ENCODE measurements at places on chromosomes 7 and 10. TPM values are rescaled to one million over a fixed set of nuclear protein-coding genes. Genes with fewer than 3 reads are reported as not detected.

The PHTF2 gene
- total RNA-seq = 39.7 TPM

The SORCS1 gene
- 66.1 TPM for total RNA-seq

The PRSS37 gene
- total RNA-seq = not detected

The GDF2 gene
- not detected for total RNA-seq

The CDC123 gene
- total RNA-seq = 55.3 TPM

The GARIN1A gene
- total RNA-seq = 0.49 TPM

The ACSM6 gene
- total RNA-seq = not detected

The C10orf67 gene
- 0.11 TPM for total RNA-seq

The PTPRZ1 gene
- 221 TPM for total RNA-seq

The GPR146 gene
- 9.5 TPM for total RNA-seq

The EVX1 gene
- total RNA-seq = not detected

The NEUROD6 gene
- 0.93 TPM for total RNA-seq

The PLAC9 gene
- 43.8 TPM for total RNA-seq

The ZNF438 gene
- total RNA-seq = 11.3 TPM

The IKZF1 gene
- 4.4 TPM for total RNA-seq

The CALHM3 gene
- not detected for total RNA-seq

The HPS6 gene
- total RNA-seq = 20.0 TPM

The ITIH5 gene
- 49.9 TPM for total RNA-seq

The LAMB4 gene
- 3.7 TPM for total RNA-seq

The HHEX gene
- 2.9 TPM for total RNA-seq

The GIMAP2 gene
- total RNA-seq = 7.6 TPM

The FRAT1 gene
- 9.0 TPM for total RNA-seq

The IKZF5 gene
- 21.4 TPM for total RNA-seq

The LIPF gene
- not detected for total RNA-seq

The GRID1 gene
- total RNA-seq = 10.0 TPM

The CACNB2 gene
- 31.2 TPM for total RNA-seq

The CLCN1 gene
- 0.22 TPM for total RNA-seq

The RHBDD2 gene
- 38.6 TPM for total RNA-seq

The TMEM184A gene
- total RNA-seq = 3.5 TPM

The FBXL15 gene
- total RNA-seq = 18.9 TPM

The CAV2 gene
- total RNA-seq = 38.8 TPM

The DKK1 gene
- total RNA-seq = 5.7 TPM

The ANXA11 gene
- total RNA-seq = 44.0 TPM

The POMZP3 gene
- total RNA-seq = 6.3 TPM

The WDFY4 gene
- 3.5 TPM for total RNA-seq

The CASTOR2 gene
- 36.3 TPM for total RNA-seq

The H2BK1 gene
- not detected for total RNA-seq

The IRF5 gene
- 2.3 TPM for total RNA-seq

The LRRC61 gene
- total RNA-seq = 26.6 TPM

The GPER1 gene
- total RNA-seq = 4.1 TPM

The GIMAP7 gene
- 4.1 TPM for total RNA-seq

The NXPH1 gene
- total RNA-seq = 1.6 TPM

The GPRIN2 gene
- total RNA-seq = 9.0 TPM

The ANKRD26 gene
- 35.2 TPM for total RNA-seq

The ANKRD61 gene
- total RNA-seq = not detected

The MOSPD3 gene
- 10.0 TPM for total RNA-seq

The CYP2C9 gene
- 1.5 TPM for total RNA-seq

The CHCHD3 gene
- total RNA-seq = 78.0 TPM

The NAMPT gene
- 98.7 TPM for total RNA-seq

The SUGCT gene
- total RNA-seq = 8.1 TPM

The BMS1 gene
- total RNA-seq = 21.1 TPM

The NUTM2B gene
- total RNA-seq = 0.66 TPM

The VSTM4 gene
- total RNA-seq = 30.1 TPM

The PRRT4 gene
- 6.8 TPM for total RNA-seq

The BMPER gene
- total RNA-seq = 10.6 TPM

The C7orf33 gene
- 3.6 TPM for total RNA-seq

The SMKR1 gene
- 1.3 TPM for total RNA-seq

The SPDYE2 gene
- 0.27 TPM for total RNA-seq

Data from camera-type eye (tissue), 1 donor.